ENCODE measurements at places on chromosomes 16 and 17.

DNA sequence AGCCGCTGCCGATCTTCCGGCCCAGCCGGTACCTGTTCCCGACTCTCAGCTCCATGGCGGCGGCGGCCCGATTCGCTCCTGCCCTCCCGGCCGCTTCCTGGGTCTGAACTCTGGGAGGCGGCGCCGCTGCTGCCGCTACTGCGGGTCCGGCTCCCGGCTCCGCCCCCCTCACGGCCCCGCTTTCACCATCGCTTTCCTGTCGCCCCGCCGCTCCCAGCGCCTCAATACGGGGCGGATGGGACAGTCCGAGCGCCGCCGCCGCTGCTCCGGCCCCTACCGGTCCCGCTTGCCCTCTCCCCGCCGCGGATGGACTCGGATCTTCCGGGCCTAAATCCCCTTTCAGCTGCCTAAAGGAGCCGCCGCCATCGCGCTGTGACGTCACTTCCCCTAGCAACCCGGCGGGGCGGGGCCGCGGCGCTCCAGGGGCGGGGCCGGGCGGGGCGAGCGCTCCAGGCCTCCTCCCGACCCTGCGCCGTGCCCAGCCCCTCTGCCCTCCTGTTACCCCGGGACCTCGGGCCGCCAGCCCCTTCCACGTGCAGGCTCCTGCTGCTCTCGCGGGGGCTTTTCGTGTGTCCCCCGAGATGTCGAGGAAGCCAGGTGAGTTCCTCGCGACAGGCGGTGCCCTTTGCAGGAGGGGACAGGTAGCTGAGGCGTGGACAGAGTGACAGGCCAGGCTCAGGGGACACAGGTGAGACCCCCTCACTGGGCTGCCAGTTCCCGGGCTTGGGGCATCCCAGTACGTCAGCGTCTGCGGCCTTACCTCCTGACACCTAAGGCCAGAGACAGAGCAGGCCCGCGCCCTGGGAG, at the start of gene CSNK1D:
Gene CSNK1D, minus strand, starts transcription at position 374 of the 807 bp plus-strand sequence. Its CDS starts 319 bp downstream, at position 55.
- DNase-seq = peak; percentile 92

- peak; percentile 54 for DNase-seq
Measured at GRCh38 chr17:75153780-75154194, 525 bp downstream of the JPT1 start.

GRCh38 chr16:75048530-75048929, 49.7 kb downstream of the ZNRF1 start:
- no peak for DNase-seq

DNA sequence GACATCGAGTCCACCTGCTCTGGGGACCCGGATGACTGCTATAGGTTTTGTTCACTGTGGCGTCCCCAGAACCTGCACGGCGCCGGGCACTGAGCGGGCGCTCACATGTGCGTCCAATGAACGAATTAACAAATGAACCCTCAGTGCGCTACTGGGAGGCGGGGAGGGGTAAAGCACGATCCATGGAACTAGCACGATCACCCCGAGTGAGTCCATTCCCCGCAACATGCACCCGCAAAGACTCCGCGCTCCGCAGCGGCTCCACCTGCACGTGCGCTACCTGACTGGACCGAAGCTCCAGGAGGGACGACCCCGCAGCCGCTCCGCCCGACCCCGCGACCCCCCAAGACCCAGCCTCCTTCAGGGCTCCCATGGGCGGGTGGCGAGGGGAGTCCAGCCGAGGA, 491 bp downstream of the TRAP1 start:
- DNase-seq = peak; percentile 51

DNA sequence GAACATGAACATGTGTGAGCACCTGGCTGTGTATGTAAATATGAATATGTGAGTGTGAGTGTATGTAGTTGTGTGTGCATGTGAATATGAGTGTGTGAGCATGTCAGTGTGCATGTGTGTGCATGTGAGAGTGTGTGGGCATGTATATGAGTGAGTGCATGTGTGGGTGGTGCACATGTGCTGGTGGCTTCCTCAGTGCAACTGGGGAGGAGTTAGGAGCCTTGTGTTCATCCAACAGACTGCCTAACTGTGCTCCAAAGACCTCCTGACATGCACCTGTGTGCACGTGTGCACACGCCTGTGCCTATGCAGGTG, 1.4 kb downstream of the TMEM235 start:
- DNase-seq = no peak

- DNase-seq = peak; percentile 72
Measured at GRCh38 chr17:83103200-83103942, 24.0 kb downstream of the METRNL start.

DNA sequence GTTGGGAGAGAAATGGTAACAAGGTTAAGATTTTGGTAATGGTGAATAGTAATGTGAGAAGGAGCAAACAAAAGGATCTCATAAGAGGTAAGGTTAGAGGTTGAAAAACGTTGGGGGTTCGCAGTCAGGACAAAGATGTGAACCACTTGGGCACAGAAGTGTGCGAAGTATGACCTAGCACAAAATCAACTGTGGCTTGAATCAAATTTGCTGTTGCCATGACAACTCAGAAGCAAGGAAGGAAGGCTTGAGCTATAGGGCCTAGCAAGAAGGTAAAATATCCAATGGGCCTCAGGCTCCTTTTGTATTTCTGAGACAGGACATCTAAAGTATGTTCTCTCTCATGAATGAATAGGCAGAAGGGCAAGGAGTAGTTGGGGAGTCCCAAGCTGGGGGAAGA, 24.5 kb upstream of the TEKT1 start:
- DNase-seq = no peak

GRCh38 chr17:3916825-3917224, 560 bp upstream of the P2RX1 start:
- DNase-seq = no peak

GRCh38 chr16:4372001-4372577, 441 bp downstream of the VASN start:
- peak; percentile 68 for DNase-seq

- DNase-seq = no peak
Measured at GRCh38 chr16:13995194-13995593, 75.2 kb downstream of the ERCC4 start.

GRCh38 chr16:3594316-3595109, 16.9 kb downstream of the SLX4 start:
- DNase-seq = no peak

GRCh38 chr17:80414508-80414802, 512 bp upstream of the ENDOV start:
- peak; percentile 39 for DNase-seq

DNA sequence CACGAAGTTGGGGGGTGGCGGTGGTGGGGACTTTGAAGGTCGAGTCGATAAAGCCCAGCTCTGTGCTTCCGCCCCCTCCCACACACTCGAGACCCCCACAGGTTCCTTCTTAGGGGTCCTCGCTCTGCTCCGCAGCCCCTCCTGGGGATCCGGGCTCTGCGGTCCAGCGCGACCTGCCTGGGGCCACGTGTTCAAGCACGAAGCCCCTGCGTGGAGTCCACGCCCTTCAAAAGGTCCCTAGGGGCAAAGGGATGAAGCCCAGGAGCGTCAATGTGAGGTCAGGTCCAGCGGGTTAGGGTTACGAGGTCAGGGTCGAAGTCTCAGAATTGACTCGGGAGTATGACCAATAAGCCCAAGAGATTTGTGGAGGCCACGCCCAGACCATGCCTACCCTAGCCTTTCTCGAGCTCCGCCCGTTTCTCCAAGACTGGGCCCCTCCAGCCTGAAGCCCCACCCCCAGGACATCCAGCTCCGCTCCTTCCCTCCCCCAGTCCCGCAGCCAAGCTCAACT, 786 bp upstream of the CACNA1G start:
- peak; percentile 63 for DNase-seq

DNA sequence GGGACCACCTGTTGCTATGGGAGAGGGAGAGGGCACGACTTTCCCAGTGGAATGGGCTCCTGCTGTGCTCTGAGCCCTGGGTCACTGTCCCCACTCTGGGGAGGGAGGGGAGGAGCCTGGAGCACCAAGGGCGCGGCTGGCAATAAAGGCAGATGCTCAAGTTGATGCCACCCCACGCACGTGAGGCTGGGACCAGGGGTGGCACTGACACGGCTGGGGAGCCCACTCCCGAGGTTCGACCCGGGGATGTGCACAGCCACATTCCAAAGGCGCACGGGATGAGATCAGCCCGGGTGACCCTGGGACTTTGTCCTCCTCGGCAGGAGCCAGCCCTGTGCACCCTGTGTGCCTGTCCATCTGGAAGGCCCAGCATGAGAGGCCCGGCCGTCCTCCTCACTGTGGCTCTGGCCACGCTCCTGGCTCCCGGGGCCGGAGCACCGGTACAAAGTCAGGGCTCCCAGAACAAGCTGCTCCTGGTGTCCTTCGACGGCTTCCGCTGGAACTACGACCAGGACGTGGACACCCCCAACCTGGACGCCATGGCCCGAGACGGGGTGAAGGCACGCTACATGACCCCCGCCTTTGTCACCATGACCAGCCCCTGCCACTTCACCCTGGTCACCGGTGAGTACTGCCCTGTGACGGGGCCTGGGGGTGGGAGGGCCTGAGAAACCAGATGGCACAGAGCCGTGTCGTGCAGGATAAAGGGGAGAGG, at the start of gene ENPP7:
Gene ENPP7, plus strand, starts transcription at position 175 of the 715 bp plus-strand sequence. Its CDS starts 197 bp downstream, at position 372.
- no peak for DNase-seq

GRCh38 chr16:70661918-70662641, 15.7 kb downstream of the IL34 start:
- DNase-seq = no peak

DNA sequence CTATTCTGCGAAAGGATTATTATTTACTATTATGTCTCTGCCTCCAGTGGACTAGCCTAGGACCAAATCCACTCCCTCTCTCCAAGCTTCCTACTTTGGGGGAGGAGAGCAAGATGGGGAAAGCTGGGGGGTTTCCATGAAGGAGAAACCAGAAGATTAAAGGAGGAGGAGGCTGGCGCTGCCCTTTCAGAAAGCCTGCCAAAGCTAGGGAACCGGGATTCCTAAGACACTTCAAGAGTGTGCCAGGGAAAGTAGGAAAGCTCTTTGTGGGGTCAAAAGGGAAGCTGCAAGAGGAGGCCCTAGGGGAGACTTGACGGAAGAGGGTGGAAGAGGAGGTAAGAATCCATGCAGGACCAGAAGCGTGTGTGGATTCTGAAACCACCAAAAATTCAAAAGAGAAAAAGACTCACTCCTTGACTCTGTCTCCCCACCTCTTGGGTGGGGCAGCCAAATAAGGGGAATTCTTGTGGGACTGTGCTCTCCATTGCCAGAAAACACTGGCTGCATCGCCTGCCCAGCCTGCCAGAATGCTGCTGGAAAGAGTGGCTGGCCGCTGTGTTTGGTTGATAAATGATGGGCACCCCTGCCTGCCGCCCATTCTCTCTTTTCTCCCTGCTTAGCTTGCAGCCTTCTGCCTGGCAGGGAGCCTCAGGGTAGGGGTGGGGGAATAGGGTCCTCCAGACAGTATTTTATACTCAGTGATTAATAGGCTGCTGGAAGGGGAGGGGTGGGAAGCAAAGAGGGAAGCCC, 11.8 kb upstream of the KAT7 start:
- no peak for DNase-seq

DNA sequence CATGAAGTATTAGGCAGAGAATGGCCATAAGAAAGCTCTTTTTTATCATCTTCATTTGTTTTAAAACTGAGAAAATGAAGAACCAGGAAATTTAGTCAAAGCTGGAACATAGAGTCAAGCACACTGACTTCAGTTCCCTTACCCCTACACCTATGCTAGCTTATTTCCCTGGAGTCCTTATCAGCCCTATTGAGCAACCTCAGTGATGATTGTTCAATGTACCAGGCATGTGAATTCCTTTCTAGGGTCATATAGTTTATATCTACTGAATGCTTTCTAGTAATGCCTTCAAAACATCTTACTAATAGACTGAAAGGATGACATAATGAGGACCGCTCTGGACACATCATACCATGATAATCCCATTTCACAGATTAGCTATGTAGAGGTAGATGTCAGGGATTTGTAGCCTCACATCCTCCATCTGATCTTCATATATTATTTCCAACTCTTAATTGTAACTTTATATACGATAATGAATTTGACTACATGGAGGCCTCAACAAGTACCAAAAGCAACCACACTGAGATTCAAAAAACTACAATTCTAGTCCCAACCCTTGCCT, 460.4 kb upstream of the DYNLRB2 start:
- DNase-seq = no peak

- DNase-seq = no peak
Measured at GRCh38 chr17:74444406-74444805, 12.5 kb downstream of the GPRC5C start.

- no peak for DNase-seq
Measured at GRCh38 chr16:62392698-62393097, 356.5 kb upstream of the CDH8 start.

DNA sequence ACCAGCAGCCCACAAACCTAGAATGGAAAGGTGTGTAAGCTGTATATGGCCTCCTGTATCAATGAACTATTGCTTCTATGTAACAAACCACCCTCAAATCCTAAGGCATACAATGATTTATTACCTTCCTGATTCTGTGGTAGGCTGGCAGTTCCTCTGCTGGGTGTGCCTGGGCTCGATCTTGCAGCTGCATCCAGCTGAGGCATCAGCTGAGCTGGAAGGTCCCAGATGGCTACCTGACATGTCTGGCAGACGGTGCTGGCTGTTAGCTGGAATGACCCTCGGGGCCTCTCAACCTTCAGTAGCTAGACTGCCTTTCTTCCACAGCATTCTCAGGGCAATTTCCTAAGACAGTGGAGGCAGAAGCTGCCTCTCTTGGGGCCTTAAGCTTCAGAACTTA, 152.7 kb downstream of the RAB11FIP4 start:
- DNase-seq = no peak

GRCh38 chr16:56800355-56800754, 64.7 kb upstream of the SLC12A3 start:
- DNase-seq = no peak

GRCh38 chr16:65002265-65002664, 119.6 kb downstream of the CDH11 start:
- DNase-seq = no peak

GRCh38 chr17:82228278-82228841, 482 bp upstream of the SLC16A3 start:
- peak; percentile 49 for DNase-seq

GRCh38 chr16:66681676-66682075, 14.9 kb downstream of the CMTM4 start:
- no peak for DNase-seq

GRCh38 chr17:65729207-65729606, 167.8 kb upstream of the AXIN2 start:
- DNase-seq = no peak

DNA sequence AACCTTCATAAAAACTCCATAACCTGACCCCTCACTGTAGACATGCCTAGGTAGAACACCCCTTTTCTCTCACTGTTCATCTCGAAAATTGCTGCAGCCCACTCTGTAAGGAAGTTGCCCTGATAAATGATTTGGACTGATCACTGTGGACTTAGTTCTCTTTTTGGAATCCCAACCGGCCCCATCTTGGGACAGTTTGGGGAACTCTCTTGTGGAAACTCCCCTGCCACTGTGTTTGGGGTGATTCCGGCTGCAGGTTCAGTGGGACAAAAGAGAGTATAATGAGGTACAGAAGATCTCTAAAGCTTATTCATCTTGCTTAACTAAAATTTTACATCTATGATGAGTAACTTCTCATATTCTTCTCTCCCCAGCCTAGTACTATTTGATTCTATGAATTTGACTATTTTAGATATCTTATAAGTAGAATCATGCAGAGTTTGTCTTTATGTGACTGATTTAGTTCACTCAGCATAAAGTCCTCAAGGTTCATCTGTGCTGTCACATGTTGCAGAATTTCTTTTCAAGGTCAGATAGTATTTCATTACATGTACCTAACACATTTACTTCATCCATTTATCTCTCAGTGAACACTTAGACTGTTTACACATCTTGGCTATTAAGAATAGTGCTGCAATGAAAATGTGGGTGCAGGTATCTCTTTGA, 84.9 kb downstream of the ABCA8 start:
- DNase-seq = no peak

All from ELR (cell line).